Stimulated activated CD8-positive, alpha-beta memory T cell treated with anti-CD3 and anti-CD28 coated beads, Interleukin-7, amount 100 ng/mL, for 24 hours (primary cell): ENCODE measurements at places on chromosomes 1 and 21.

DNA sequence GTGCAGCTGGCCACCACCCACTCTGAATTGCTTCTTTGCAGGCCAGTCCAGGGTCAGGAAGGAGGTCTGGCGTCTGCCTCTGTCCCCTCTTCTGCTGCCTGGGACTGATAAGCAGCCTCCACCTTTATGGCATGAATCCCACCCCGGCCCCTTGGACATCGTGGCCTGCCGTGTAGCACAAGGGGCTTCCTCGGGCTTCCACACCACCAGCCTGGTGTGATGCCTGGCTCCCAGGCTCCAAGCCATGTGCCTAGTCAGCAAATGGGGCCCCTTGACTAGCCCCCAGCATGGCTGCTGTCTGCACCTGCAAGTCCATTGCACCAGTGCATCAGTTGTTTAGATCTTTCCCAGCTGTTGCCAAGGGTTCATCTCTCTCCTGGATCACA is 9.9 kb upstream of the ARF1 start:
- DNase-seq = no peak

DNA sequence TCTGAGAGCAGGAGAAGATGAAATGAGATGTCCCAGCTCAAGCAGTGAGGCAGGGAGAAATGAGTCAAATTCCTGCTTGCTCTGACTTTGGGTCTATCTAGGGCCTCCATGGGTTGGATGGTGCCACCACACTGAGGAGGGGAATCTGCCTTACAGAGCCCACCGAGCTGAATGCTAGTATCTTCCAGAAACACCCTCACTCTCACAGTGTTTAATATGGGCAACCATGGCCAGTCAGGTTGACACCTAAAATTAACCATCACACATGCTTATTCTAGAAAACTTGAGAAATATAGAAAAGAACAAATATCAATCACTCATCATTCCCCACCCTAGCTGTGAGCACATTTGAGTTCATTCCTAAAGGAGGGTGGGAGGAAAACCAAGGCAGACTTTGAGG is 29.4 kb upstream of the FHAD1 start:
- DNase-seq = no peak

- no peak for DNase-seq
Observed at GRCh38 chr1:218351391-218352074, 6.4 kb downstream of the TGFB2 start.

DNA sequence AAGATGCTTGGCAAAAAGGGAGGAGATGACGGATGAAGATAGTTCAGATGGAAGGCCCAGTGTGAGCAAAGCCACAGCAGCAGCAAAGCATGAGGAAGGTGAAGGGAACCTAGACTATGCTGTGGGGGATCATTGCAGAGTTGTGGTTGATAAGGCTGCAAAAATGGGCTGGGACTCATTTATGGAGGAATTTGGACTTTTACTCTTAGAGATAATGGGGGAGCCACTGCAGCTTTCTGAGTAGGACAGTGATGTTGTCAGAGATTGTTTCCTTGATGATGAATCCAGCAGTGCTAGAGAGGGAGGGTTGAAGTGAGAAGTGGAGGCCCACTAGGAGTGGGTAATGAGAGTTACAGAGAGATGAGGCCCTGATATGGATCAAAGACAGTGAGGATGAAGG is 2.1 kb upstream of the C8A start:
- DNase-seq = no peak

GRCh38 chr1:206065547-206066145 is 12.7 kb downstream of the RHEX start:
- no peak for DNase-seq

- no peak for DNase-seq
Observed at GRCh38 chr1:161511018-161511755, 5.9 kb downstream of the FCGR2A start.

DNA sequence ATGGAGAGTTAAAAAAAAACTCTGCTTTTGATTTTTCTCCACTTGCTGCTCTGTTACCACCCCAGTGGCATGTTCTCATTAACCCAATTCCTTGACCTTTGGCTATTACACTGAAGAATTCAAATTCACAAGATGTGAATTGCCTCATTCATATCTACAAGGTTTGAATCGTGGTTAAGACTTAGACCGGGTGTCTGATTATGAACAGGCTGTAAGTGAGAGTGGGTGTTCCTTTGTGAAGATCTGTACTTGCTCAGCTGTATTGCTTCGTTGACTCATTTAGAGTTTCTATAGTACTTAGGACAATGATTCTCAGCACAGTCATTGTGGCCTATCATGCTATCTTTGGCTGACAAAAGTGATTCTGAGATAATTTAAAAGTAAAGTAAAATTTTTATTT is 36.4 kb downstream of the DNM3 start:
- DNase-seq = no peak

DNA sequence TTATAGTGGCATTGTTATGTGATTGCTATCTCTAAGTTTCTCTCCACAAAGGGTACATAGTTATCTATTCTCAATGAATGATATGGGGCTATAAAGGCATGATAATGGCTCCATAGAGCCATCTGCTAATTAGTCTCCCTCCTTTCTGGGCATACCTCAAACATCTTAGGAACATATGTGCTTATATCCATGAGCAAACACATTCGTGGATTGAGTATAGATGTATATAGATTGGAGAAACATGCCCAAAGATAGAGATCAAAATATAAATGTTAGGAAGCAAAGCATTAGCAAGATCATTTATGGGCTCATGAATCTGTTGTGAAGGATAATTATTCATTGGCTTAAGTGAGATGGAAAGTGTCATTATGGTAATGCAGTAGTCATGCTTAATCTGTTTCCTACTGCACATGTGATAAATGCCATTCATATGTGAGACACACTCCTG is 155.8 kb upstream of the UBE2U start:
- no peak for DNase-seq

DNA sequence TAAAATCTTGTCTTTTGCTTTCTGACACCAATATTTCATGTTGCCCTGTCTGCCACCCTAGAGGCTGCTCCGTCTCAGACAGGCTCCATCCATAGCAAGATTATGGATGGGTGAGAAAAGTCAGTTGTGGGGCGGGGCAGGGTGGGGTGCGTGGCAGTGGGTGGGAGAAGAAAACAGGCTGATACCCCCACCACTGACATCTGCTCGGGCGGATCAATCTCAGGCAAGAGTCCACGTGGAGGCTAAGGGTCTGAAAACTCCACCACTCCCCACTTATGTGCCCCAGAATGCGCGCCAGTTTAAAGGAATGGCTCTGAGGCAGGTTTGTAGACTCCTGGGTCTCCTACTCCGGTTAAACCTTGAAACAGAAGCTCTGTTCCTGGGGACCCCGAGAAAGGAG is 101.5 kb downstream of the HLCS start:
- no peak for DNase-seq

DNA sequence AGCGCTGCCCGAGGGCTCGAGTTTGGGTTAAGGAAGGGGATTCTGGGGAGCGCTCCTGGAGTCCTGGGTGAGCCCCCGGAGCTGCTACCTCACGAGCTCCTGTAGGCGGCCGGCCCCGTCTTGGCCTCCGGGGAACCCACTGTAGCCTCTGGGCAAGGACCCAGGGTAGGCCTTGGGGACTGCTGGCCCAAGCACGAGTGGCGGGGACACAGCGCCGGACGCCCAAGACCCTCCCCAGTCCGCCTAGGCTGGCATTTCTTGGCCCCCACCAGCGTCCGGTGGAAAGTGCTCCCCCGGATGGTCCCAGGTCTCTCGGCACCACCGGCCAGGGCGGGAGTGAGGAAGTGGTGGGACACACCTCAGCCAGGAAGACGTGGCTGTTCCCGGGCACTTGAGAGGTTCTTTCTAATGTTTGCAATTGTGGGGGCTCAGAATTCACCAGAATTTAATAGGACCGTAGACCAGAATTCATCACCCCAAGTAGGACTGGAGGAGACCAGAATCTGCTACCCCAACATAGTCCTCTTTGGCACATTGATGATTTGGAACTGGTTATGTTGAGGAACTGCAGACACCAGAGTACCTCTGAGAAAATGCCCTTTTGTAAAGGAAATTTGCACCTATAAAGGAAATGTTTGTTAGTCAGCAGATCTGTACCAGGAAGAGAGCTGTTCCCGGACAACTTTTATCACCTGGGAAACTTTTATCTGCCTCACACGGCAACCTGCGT is 622 bp upstream of the TMPRSS2 start:
- no peak for DNase-seq

- DNase-seq = no peak
Observed at GRCh38 chr21:25742900-25743299, 8.1 kb downstream of the GABPA start.

- DNase-seq = no peak
Observed at GRCh38 chr1:186950547-186950946, 121.8 kb downstream of the PLA2G4A start.

GRCh38 chr1:32754317-32755097 is 51.9 kb upstream of the SYNC start:
- no peak for DNase-seq
